ENCODE measurements at places on chromosomes 7 and 10.

DNA sequence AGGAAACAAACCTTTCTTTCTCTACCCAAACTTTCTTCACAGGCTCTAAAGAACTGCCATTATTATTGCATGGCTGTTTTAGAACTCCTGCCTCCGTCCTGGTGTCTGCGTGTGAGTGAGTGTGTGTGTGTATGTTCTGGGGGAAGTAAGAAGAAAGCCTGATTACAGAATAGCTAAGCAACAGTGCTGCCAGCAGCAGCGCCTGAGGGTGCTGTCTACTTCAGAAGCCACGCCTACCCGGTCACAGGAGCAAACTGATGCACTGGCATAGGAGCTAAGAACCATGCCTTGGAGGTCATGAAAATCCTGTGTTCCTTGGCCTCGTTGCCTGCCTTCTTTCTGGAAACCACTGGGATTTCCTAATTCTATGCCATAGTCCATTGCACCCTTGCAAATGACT lies 25.2 kb downstream of the LIPK start:
- no peak for DNase-seq

DNA sequence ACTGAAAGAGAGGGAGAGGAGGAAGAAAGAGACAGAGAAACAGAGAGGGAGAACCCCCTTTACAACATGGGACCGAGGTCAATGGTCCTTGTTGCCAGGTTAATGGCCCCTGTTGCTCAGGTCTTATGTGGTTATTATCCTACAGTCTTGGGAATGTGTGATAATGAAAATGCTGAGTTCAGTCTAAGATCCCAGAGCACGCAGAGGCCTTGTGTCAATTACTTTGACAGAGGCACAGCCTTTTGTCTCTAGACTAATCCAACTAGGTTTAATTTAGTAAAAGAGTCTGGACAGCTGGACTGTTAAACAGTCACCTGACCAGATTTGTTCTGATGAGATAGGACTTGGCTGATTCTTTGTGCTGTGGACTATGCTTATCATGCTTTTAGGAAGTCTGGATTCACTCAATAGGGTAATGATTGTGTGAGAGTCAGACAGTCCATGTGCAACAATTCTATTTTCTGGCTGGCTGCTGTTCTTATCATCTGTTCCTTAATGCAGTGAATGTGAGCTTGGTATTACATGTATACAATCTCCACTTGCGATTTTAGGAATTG lies 157.4 kb upstream of the MAGI2 start:
- no peak for DNase-seq

- no peak for DNase-seq
Measured at GRCh38 chr7:134045716-134046115, 81.4 kb upstream of the LRGUK start.

DNA sequence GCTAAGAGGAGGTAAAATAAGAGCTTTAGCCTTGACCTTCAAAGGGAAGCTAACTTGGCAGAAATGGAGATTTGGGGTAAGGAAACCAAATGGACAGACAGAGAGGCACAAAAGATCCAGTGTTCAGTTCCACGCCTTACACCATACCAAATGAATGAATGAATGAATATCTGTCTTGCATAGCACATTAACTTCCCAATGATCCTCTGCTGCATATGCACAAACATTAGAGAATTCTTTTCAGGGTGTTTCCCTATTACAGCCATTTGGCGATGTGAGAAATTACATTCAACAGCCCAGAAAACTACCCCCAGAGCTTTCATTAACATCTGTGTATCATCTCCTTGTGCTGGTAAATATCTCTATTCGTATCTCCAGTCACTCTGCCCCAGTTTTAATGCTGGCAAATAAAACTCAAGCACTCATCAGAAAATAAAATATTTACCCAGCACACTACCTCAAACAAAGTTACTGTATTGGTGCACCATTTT lies 1056.2 kb downstream of the SORCS3 start:
- DNase-seq, result no peak

DNA sequence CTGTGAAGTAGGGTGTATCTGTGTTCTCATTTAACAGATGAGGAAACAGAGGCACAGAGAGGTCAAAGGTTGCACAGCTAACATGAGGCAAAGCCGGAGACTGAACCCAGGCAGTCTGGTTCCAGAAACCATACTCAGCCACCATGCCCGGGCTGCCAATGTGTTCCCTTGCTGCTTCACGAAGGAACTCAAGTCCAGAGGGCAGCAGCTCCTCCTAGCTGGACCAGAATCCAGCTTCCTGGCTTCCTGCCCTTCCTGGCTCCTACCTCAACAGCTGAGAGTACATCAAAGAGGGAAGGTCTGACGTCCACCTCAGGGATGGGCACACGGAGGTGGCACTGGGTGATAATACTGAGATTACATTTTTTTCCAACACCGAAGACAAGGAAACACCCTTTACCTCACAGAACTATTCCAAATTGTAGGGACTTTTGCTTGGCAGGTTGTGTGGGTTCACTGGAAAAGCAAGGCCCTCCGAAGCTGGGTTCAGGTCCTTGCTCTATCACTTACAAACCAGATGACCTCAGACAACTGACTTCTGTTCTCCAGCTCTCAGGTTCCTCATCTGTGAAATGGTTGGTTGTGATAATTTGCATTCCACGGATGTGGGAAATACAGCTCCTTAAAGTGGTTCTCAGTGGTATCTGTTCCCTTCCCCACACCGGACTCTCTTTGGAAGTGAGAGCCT lies 154.1 kb upstream of the ZMIZ1 start:
- DNase-seq, result peak; percentile 27

DNA sequence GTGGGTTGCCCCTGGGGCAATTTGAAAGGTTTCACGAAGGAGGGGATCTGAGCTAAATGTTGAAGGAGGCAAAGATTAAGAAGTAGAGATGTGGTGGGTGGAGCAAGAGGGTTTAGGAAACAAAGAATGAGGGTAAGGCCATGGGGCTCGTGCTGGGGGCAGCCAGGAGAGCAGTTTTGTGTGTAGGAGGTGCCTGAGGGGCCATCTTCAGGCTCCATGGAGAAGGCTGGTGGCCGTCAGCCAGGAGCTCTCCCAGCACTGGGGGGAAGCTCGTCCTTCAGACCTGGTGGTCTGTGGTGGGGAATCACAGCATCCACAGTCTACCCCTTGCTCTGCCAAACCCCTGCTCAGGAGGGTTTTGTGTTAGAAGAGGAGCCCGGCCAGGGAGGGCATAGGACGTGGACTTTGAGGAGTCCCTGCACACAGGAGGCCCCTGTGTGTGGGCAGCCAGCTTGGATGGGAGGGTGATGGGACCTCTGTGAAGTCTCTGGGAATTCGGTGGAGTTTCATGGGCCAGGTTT lies 11.8 kb upstream of the CXCL12 start:
- no peak for DNase-seq

DNA sequence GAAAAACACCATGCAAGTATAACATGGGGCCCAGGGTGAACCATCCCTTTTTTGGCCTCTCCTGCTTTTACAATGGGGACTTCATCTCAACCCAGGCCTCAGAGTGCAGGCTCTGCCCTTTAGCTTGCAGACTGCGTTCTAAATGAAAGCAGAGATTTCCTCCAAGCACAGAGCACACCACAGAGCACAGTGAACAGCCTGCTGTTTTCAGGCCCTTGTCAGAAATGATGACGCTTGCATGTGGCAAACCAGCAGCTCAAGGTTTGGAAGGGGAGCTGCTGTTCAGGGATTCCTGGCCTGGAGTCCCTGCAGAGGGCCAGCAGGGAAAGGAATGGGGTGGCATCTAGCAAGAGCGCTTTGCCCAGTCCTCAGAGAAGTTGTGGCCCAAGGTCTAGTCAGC lies 167.3 kb upstream of the CDCA7L start:
- DNase-seq, result no peak

DNA sequence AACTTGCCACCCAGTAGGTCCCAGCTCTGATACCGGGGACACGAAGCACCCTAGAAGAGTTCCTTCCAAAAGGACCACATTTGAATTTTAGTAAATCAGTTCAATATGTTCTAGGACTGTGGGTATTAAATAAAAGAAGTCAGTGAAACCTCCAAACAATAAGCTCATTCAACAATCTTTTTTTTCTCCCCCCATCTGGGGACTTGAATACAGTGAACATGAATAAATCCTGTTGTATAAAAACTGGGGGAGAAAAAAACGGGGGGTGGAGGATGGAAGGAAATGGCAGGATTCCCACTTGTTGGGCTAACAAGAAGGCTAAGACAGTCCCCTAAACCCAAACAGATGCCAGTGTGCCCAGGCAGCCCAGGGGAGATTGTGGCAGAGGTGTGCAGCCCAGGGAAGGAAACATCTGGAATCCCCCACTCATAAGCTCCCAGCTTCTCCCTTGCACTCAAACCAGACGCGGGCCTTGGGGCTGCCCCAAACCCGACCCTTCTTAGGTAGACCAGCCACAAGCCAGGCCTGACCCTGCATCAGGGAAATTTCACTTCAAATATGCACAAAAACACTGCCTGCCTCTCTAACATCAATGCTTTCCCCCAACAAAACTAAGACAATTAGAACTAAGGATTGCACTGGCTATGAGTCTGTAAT lies 8.8 kb downstream of the AFAP1L2 start:
- no peak for DNase-seq

GRCh38 chr10:14056610-14057332 lies 274.0 kb downstream of the FRMD4A start:
- no peak for DNase-seq

All from testis (tissue), 5 donors.